ENCODE measurements at places on chromosomes 4 and X.

DNA sequence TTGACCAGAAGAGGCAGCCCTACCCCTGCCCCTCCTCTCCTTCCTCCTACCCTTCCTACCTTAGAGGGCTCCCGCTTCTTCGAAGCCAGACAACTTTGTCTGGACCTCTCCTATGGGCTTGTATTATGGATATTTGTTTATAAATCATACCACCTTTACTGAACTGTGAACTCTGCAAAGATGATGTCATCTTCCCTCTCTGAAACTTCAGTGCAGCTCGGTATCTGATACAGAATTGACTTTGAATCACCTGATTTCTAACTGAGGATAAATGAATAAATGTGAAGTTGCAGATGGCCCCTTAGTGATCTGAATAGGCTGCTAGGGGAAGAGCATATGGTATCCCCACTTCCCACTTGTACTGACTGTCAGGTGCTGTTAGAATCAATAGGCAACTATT lies 1.1 kb upstream of the OTC start:
- DNase-seq: no peak

GRCh38 chrX:139759637-139760036 lies 51.7 kb upstream of the MCF2 start:
- DNase-seq: no peak

GRCh38 chr4:1480720-1481119 lies 74.5 kb upstream of the NKX1-1 start:
- no peak for DNase-seq

DNA sequence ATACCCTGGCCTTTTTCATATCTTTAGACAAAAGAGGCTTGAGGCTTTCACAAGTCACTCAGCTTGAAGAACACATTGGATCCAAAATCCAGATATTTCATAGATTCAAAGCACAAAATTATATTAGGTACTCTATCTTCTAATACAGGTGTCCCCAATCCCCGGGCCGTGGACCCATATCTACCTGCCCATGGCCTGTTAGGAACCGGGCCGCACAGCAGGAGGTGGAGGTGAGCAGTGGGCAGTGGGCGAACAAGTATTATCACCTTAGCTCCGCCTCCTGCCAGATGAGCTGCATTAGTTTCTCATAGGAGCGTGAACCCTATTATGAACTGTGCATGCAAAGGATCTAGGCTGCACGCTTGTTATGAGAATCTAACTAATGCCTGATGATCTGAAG lies 18.7 kb downstream of the YIPF7 start:
- no peak for DNase-seq

- no peak for DNase-seq
Measured at GRCh38 chr4:84719115-84719514, 136.2 kb downstream of the CDS1 start.

- DNase-seq: no peak
Measured at GRCh38 chrX:127085939-127086338, 266.4 kb downstream of the PRR32 start.

GRCh38 chrX:65750674-65751469 lies 83.4 kb downstream of the MSN start:
- peak; percentile 16 for DNase-seq

DNA sequence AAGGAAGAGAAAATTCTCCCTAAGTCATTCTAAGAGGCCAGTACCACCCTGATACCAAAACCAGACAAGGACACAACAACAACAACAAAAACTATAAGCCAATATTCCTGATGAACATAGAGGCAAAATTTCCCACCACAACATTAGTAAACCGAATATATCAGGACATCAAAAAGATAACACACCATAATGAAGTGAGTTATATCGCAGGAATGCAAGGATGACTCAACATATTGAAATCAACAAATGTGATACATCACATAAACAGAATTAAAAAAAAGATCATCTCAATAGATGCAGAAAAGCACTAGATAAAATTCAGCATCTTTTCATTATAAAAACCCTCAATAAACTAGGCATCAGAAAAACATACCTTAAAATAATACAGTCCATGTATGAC lies 1844.4 kb upstream of the PCDH10 start:
- no peak for DNase-seq

- DNase-seq: peak; percentile 48
Measured at GRCh38 chr4:184745831-184746795, 12.2 kb upstream of the CENPU start.

DNA sequence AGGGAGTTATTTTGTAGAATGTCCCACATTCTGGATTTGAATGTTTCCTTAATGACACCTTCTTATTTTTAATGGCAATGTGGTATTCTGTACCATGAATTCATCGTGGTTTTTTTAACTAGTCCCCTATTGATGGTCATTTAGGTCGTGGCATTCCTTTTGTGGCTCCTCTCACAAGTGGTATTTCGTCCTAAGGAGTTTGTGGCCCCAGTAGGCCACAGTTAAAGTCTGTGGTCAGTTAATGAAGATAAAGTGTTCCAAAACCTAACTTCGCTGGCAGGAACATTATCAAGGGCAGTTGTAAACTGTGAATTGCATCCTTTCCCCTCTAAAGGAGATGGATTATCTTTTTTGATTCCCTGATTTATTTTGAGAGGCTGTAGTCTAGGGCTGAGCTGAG lies 133.2 kb downstream of the TMEM164 start:
- no peak for DNase-seq

- no peak for DNase-seq
Measured at GRCh38 chr4:148076964-148077363, 345.1 kb downstream of the ARHGAP10 start.

GRCh38 chr4:92791871-92792440 lies 488.2 kb downstream of the GRID2 start:
- no peak for DNase-seq

DNA sequence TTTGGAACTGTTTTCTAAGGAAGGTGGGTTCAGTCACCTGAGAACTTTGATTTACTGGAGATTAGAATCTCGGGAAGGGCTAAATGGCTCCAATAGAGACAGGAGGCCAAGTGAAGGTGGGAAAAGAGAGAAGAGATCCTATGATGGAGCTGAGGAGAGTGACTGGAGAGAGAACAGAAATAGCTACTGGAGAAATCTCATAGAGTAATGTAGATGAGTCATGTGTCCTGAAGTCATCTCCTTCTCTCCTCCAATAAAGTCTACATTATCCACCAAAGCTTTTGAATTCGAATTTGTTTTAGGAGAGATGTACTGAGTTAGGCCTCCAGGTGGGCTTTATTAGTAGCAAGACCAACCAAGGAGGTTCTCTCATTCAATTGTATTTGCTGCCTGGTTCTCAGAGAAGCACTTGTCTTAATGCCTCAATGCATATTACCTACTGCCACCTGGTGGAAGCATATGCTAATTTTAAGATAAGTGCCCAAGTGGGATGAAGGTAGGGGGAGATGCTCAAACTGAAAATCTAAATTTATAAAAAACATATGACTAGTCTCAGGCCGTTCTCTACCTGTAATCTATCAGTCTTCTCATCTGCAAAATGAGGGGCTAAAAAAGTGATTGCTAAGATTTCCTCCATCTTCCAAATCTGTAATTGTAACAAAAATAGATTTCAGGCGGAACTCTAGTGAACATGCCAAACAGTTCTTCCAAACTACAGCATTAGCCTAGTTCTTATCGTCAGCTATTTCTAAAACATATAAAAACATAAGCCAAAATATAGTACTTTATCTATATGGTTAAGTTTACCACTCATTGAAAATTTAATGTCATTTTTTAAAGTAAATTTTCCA lies 24.4 kb downstream of the TXK start:
- peak; percentile 24 for DNase-seq

DNA sequence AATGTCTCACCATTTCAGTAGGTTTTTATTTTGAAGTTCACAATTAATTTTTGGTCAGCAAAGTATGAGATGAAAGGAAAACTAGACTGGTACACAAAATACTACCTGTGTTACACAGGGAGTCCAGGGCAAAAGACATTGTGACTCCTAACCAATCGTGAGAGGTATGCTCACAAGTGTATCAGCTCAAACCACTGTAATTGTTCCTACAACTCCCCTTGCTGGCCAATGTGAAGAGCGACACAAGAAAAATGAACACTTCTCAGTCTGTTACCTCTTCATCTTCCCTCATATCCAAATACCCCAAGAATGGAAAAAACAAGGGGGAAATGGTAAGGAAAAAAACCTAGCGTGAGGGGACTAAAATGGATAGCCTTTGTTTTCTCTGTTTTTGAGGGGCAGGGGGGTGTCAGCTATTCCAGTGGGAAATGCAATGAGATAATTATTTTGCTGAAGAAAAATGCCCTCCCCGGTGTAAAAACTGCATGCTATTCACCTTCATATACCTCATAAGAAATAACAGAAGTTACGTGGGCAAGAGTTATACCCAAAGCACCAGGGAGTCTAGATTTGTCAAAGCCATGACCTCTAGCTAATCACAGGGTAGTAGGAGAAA lies 30.6 kb upstream of the NSUN7 start:
- DNase-seq: no peak

GRCh38 chrX:33970028-33970967 lies 161.8 kb downstream of the FAM47A start:
- no peak for DNase-seq

GRCh38 chrX:131728295-131729145 lies 184.6 kb downstream of the OR13H1 start:
- DNase-seq: no peak

GRCh38 chrX:133294126-133294525 lies 76.0 kb upstream of the TFDP3 start:
- DNase-seq: no peak

- DNase-seq: no peak
Measured at GRCh38 chrX:131588995-131589394, 45.1 kb downstream of the OR13H1 start.

DNA sequence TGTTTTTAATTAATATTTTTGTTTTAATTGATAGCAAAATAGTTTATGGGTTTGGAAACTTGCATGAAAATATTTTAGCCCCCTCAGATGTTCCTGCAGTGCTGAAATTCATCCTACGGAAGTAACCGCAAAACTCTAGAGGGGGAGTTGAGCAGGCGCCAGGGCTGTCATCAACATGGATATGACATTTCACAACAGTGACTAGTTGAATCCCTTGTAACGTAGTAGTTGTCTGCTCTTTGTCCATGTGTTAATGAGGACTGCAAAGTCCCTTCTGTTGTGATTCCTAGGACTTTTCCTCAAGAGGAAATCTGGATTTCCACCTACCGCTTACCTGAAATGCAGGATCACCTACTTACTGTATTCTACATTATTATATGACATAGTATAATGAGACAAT lies 40.4 kb downstream of the MAP7D3 start:
- no peak for DNase-seq

GRCh38 chr4:2763511-2763967 lies 7.4 kb upstream of the TNIP2 start:
- no peak for DNase-seq

- DNase-seq: no peak
Measured at GRCh38 chrX:11944501-11944900, 186.5 kb downstream of the MSL3 start.

DNA sequence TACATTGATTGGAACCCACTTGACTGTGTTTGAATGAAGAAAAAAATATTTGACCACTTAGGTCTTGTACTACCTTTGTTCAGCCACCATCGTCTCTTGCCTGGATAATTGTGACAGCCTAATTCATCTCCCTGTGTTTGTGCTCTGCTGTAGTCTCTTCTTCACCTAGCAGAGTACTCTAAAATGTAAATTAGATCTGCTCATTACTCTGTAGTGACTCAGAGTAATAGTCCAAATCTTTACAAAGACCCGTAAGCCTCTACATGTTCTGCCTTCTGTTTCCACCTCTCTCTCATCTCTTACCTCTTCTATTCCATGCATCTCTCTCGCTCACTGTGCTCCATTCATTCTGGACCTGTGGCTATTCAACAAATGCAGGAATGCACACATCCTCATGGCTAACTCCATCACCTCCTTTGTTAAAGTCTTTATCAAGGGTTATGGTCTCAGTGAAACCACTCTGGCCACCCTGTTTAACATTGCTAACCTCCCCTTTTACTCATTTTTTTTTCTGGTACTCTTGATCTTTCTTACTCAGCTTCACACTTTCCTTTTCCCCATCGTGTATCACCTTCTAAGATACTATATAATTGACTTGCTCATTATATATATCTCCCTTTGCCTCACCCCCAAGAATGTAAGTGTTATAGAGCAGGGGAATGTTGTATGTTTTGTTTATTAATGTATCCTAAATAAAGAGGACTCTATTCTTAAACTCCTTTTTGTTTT lies 98.4 kb downstream of the STIM2 start:
- no peak for DNase-seq

- DNase-seq: no peak
Measured at GRCh38 chrX:152149648-152150047, 11.3 kb upstream of the MAGEA10 start.

- DNase-seq: no peak
Measured at GRCh38 chr4:123673971-123674370, 277.4 kb downstream of the SPRY1 start.

DNA sequence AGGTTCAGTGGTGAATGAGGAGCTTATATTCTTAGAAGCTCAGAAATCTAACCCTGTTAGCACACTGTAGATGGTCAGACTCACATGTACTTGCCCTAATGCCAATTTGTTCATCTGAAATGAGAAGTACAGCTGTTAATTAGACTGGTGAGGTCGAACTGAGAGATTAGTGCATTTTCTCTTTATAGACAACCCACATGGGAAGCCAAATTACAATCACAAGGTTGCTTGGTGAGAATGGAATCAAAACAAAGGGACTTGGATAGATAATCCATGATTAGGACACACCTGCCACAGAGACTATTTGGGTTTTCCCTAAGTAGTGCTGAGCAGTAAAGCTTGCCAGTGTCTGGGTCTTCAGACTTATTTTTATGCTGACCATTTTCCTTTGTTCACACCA lies 88.3 kb downstream of the POLA1 start:
- no peak for DNase-seq

GRCh38 chr4:72935462-72935861 lies 134.1 kb downstream of the COX18 start:
- no peak for DNase-seq

- no peak for DNase-seq
Measured at GRCh38 chrX:134172588-134173259, 64.3 kb upstream of the CCDC160 start.

GRCh38 chr4:137768196-137768595 lies 235.9 kb upstream of the PCDH18 start:
- no peak for DNase-seq

GRCh38 chrX:16588266-16588665 lies 61.7 kb upstream of the S100G start:
- no peak for DNase-seq

- no peak for DNase-seq
Measured at GRCh38 chrX:78116766-78117165, 12.7 kb downstream of the PGK1 start.

DNA sequence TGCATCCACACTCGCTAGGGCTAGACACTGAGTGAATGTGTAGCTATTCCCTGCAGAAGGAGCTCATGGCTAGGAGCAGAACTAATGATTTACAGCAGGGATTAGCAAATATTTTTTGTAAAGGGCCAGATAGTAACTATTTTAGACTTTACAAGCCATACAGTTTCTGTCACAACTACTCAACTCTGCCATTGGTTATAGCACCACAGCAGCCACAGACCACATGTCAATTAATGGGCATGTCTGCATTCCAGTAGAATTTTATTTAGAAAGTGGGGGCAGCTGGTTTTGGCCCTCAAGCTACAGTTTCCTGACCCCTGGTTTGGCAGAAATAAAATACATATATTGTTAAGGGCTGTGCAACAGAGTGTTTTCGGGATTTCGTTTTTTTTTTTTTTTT lies 192.6 kb downstream of the FRMPD4 start:
- DNase-seq: no peak

- DNase-seq: no peak
Measured at GRCh38 chr4:116501954-116502353, 583.4 kb downstream of the TRAM1L1 start.

- no peak for DNase-seq
Measured at GRCh38 chr4:84407554-84408407, 91.3 kb downstream of the NKX6-1 start.

GRCh38 chr4:53705151-53705764 lies 114.0 kb upstream of the LNX1 start:
- no peak for DNase-seq

GRCh38 chr4:183399126-183399522 lies 45.3 kb upstream of the CDKN2AIP start:
- no peak for DNase-seq

Measured in effector memory CD8-positive, alpha-beta T cell (primary cell).